ENCODE measurements at places on chromosomes 16 and 17.

- DNase-seq = no peak
Measured at GRCh38 chr17:72053449-72053848, 67.4 kb upstream of the SOX9 start.

- no peak for DNase-seq
Measured at GRCh38 chr17:40526668-40527067, 25.2 kb upstream of the TNS4 start.

- peak; percentile 74 for DNase-seq
Measured at GRCh38 chr17:42405963-42406495, 17.0 kb downstream of the CAVIN1 start.

DNA sequence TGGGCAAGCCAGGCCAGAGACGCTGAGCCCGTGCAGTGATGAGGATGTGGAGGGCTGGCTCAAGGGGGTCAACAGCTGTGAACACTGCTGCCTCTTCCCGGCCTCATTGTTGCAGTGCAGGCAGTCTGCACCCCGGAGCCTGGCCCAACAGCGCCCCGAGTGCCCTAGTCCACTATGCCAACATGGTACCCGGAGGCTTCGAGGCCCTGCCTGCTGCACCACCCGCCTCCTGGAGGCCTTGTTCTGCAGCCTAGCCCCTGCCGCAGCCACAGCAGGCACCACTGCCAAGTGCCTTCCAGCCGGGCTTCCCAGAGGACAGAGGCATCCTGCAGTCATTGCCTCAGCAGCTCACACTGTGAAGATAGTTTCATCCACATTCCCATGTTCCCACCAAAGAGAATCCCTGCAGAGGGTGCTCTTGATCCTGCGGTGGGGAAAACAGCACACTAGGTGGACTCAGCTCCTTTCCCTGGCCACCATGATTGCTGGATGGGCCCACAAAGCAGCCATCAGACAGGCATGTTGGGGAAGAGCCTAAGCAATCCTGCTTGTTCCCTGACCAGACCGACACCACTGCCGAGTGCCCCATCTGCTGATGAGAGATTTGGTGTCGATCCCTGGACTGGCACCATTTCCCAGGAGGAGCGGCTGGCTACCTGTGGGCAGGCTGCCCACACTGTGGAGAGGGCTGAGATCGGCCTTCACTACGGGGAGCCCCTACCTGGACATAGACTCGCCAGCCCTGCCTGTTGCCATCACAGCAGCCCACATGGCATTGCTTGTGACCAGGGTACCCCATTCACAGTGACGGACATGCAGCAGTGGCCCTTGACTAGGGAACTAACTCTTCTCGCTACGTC is 44.9 kb downstream of the USP22 start:
- DNase-seq = no peak

- no peak for DNase-seq
Measured at GRCh38 chr17:31427684-31428083, 36.2 kb downstream of the RAB11FIP4 start.

GRCh38 chr17:2292100-2292499 is 11.5 kb downstream of the SMG6 start:
- DNase-seq = no peak

GRCh38 chr17:71921796-71922195 is 199.0 kb upstream of the SOX9 start:
- no peak for DNase-seq

DNA sequence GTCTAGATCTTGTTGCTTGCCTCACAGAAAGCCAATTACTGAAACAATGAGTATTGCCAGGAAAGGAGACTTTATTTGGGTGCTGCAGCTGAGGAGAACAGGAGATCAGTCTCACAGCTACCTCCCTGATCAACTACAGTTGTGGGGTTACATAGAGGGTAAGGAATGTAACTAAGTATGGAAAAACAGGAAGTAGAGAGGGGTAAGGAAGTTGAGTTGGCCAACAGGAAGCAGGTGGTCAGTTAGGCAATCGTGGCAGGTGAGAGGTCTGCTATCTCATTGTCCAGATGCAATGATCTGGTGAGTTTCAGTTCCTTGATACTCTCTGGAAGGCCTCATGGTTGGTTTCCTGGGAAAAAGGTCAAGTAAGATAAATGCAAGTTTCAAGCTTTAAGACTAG is 333.1 kb upstream of the GOT2 start:
- peak; percentile 58 for DNase-seq

DNA sequence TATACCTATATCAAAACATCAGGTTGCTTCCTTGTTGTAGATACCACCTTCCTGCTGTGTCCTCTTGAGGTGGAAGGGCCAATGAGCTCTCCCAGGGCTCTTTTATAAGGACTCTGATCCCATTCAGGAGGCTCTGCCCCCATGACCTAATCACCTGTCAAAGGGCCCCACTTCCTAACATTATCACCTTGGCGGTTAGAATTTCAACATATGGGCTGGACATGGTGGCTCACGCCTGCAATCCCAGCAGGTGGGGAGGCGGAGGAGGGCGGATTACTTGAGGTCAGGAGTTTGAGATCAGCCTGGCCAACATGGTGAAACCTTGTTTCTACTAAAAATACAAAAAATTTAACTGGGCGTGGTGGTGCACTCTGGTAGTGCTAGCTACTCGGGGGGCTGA is 86.4 kb downstream of the HAPSTR1 start:
- no peak for DNase-seq

DNA sequence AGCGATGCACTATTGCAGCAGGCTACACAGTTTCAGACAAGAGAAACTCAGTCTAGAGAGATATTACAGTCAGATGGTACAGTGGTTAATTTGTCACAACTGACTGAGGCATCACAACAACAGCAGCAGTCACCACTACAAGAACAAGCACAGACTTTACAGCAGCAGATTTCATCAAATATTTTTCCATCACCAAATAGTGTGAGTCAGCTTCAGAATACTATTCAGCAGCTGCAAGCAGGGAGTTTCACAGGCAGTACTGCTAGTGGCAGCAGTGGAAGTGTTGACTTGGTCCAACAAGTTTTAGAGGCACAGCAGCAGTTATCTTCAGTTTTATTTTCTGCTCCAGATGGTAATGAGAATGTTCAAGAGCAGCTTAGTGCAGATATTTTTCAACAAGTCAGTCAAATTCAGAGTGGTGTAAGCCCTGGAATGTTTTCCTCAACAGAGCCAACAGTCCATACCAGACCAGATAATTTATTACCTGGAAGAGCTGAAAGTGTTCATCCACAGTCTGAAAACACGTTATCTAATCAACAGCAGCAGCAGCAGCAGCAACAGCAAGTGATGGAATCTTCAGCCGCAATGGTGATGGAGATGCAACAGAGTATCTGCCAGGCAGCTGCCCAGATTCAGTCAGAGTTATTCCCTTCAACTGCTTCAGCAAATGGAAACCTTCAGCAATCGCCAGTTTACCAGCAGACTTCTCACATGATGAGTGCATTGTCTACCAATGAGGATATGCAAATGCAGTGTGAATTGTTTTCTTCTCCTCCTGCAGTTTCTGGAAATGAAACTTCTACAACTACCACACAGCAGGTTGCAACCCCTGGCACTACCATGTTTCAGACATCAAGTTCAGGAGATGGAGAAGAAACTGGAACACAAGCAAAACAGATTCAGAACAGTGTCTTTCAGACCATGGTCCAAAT is 34.1 kb downstream of the NQO1 start:
- no peak for DNase-seq

GRCh38 chr16:49750341-49751000 is 105.4 kb downstream of the ZNF423 start:
- DNase-seq = no peak

DNA sequence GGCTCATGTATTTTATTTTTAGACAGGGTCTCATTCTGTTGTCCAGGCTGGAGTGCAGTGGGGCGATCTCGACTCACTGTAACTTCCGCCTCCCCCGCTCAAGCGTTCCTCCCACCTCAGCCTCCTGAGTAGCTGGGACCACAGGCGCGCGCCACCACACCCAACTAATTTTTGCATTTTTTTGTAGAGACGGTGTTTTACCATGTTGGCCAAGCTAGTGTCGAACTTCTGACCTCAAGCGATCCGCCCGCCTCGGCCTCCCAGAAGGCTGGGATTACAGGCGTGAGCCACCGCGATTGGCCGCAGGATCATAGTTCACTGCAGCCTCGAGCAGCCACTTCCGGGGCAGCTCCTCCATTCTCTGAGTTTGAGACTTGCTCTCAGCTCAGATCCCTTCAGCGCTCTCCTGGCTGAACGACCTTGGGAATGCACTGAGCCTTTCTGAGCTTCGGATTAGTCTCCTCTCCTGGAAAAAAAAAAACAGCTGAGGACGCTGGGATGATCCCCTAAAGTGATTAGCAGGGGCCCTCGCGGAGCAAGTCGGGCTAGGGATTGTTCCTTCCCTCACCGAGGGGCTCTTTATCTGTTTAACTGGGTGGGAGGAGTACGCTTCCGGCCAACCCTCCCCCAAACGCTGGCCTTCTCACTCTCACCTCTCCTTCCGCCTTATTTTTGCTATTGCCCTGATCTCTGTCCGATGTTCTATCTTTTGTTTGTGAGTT is 1.1 kb upstream of the PKMYT1 start:
- no peak for DNase-seq

GRCh38 chr17:81960130-81960958 is 643 bp downstream of the NOTUM start:
- no peak for DNase-seq

- no peak for DNase-seq
Measured at GRCh38 chr17:57369509-57369945, 113.2 kb downstream of the MSI2 start.

DNA sequence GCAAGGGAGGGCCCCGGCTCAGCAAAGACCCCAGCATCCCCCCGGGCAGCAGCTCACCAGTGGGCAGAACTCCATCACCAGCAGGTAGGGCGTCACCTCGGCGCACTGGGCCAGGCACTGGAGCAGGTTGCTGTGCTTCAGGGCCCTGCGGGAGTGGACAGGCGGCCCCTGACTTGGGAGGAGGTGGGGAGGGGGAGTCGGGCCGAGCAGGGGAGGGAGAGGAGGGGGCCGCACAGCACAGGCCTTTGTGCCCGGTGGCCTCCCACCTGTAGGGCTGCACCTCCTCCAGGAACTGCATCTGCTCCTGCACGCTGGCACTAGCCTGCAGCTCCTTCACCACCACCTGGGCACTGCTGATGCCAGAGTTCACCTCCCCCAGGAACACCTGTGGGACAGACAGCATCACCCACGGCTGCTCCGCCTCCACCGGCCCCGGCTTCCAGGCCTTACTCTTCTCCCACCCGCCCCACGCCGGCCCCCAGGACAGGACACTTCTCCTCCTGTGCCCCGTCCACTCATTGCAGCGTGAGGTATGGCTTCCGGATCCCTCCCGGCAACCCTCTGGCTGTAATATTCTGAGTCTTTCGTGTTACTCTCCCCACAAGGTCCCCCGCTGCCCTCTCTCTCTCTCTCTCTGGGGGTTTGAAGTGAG is 37.7 kb upstream of the PVALEF start:
- DNase-seq = no peak

DNA sequence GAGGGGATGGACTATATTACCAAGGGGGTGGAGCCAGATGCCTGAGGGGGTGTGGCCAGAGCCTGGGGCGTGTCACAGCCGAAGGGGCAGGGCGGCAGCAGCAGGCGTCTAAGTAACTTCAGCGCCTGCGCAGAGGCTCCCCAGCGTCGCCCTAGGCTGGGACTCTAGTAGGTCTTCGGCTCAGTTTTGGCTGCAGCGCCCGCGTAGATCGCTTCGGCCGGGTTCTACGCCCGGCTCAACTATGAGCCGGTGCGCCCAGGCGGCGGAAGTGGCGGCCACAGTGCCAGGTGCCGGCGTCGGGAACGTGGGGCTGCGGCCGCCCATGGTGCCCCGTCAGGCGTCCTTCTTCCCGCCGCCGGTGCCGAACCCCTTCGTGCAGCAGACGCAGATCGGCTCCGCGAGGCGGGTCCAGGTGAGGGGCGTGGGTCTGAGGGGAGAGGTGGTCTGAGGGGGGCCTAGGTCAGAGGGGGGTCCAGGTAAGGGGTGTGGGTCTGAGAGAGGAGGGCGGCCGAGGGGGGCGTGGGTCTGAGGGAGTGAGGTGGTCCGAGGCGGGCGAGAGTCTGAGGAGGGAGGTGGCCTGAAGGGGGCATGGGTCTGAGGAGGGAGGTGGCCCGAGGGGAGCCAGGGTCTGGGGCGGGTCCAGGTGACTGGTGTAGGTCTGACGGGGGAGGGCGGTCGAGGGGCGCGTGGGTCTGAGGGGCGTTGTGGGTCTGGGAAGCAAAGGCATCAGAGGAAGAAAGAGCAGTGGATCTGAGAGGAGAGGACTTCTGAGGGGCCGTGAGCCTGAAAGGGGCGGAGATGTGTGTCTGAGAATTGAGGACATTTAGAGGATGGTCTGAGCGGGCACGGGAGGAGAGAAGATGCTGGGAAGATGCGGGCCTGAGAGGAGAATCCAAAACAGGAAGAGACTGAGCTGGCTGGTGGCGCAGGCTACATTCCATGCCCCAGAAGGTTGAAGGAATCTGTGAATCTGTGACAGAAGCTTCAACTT is at the start of gene LPCAT2:
TSS of gene LPCAT2 (plus strand) at position 132 of the 991 bp plus-strand sequence. CDS start at position 242, 110 bp downstream.
- DNase-seq = peak; percentile 81

GRCh38 chr16:86198206-86199118 is 299.5 kb downstream of the IRF8 start:
- DNase-seq = no peak

DNA sequence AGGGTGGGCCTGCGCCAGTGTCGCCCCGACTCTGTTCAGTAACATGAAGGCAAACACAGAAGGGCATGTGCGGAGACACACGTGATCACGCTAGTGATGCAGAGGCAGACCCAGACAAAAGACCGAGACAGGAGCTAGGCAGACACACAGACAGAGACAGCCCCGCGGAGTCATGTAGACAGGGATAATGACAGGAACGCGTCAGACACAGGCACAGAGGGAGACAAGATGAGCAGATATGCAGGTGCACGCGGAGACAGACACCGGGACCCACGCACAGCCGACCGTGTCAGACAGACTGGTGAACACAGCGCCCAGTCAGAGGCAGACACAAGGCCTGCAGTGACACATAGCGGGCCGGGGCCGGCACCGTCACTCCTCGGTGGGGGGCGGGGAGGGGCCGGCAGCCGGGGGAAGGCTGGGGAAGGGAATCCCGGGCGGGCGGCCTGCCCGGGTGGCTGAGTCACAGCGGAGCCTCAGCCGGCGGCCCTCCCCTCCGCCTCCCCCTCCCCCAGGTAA is 7.4 kb downstream of the KDM6B start:
- peak; percentile 97 for DNase-seq

GRCh38 chr17:2750721-2751120 is 1.3 kb upstream of the CCDC92B start:
- no peak for DNase-seq

DNA sequence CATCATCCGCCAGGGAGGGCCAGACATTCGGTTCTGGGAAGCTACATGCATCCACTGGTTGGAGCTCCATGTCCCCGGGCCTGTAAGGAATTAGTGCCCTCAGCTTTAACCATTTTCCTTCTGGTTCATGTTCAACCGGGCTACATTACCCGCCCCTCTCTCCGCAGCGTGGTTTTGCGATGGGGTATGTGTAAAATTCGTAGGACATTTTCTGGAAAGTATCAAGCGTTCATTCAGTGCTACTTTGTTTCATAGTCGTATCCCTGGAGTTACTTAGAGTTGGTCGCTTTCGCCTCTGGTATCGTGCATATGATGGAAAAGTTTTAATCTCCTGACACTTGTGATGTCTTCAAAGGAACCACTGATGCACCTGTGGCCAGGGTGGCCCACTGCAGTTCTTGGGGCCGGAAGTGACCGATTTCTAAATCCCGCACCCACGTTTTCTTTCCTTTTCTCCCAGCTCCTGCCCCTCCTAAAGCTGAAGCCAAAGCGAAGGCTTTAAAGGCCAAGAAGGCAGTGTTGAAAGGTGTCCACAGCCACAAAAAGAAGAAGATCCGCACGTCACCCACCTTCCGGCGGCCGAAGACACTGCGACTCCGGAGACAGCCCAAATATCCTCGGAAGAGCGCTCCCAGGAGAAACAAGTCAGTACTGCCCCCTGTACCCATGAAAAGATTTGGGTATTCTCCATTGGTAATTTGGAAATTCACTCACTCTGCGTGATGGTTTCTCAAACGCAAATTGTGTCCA is 637 bp downstream of the RPL23A start:
- DNase-seq = no peak

Measured in CD14-positive monocyte (primary cell).